ENCODE measurements at places on chromosomes 5 and 9. TPM values are rescaled to one million over a fixed set of nuclear protein-coding genes. Genes with fewer than 3 reads are reported as not detected.
A peak's percentile ranks its signal among the peaks of the same experiment; 100 is the strongest.

The IFNA2 gene
- total RNA-seq, result not detected

- peak; percentile 48 for DNase-seq
- no peak within 1 kb of the TSS for H3K27ac ChIP-seq
- peaks cover 32% of the 10 kb centered on the region for H3K4me1 ChIP-seq
- peaks cover 3% of the 10 kb centered on the region for H3K27me3 ChIP-seq
- peak within 1 kb of the TSS; percentile 39 for H3K4me3 ChIP-seq
Measured at GRCh38 chr9:113349445-113350094, at the start of gene BSPRY. Gene BSPRY, plus strand, starts transcription at chr9:113349541. Its CDS starts 39 bp downstream, at chr9:113349580.

DNA sequence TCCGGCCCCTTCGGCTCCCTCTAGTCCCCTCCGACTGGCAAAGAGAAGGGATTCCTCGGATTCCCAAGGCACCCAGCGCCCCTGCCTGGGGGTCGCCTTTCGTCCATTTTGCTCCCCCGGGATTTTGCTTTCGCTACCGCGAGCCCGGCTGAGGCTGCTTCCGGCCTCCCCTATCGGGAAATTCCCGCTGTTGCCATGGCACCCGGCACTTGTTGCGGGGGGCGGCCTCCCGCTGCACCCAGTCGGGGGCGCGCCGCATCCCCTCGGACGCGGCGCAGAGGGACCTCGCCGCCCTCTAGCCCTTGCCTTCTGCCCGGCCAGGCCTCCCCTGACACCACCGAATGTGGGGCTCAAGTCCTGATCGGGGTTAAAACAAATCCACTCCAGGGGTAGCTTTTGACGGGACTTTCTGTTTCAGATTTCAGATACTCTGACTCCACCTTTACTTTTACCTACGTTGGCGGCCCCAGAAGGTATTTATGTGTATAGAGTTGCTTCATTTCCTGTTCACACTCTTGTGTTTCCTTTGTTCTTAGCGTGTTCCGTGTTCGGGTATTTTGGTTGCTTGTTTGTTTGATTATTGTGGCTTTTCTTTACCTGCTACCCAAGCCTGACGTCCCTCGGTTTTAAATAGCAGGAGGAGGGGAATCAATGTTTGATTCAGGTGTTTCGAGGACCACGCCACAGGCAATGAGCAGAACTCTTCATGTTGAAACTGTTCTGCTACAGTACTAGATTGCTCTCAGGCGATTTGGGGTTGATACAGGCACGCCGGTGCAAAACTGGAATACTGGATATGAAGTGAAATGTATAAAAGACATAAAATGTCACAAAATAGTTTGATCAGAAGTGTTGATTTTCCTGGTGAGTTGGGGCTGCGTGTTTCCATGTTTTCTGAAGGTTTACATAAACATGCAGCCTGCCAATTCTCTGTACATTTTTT, 1.5 kb downstream of the PARP8 start:
- no peaks in the 10 kb centered on the region for H3K27me3 ChIP-seq
- peaks cover 27% of the 10 kb centered on the region for H3K4me1 ChIP-seq
- H3K27ac ChIP-seq, result peak overlapping the region; percentile 99
- peak overlapping the region; percentile 96 for H3K4me3 ChIP-seq
- DNase-seq, result peak; percentile 94

- DNase-seq, result no peak
- H3K27me3 ChIP-seq, result no peaks in the 10 kb centered on the region
- H3K36me3 ChIP-seq, result peaks cover 68% of the 10 kb centered on the region
- no peak overlapping the region for H3K27ac ChIP-seq
Measured at GRCh38 chr5:66174338-66174737, 30.2 kb downstream of the SREK1 start.

All from natural killer cell (primary cell).